NCI-H1436 treated with DMSO at 0.1 percent for 48 hours (cell line): ENCODE measurements at places on chromosomes 6 and 20.

DNA sequence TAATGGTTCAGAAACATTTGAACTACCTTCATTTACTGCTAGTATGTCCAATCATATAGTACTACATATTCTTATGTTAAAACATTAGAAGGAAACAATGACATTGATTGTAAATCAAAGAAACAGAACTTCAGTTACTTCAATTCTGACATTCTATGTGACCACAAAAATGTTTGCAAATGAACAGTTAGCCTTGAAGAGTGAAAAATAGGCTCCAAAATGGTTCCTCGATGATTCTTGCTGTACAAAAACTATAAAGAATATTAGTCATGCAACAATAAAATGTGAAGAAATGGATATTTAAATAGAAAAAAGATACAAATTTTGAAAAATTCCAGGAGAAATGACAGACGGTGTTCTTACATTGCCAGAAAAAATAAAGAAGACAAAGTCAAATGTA, 686.9 kb downstream of the BCKDHB start:
- DNase-seq: no peak

DNA sequence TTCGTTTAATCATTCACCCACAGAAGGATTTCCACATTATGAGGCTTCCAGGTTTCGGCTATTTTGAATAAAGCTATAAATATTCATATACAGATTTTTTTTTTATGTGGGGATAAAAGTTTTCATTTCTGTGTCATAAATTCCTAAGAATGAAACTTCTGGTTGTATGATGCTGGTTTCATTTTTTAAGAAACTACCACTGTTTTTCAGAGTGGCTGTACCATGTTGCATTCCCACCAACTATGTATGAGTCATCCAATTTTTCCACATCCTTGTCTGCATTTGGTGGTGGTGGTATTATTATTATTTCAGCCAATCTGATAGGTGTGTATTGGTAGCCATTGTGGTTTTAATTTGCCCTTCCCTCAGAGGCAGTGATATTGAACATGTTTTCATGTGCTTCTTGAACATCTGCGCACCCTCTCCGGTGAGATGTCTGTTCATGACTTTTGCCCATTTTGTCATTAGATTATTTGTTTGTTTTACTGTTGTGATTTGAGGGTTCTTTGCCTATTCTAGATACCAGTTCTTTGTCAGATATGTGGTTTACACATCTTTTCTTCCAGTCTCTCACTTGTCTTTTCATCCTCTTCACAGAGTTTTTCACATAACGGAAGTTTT, 75.5 kb downstream of the DOK5 start:
- DNase-seq: no peak

GRCh38 chr20:9402141-9402540, 112.2 kb upstream of the LAMP5 start:
- no peak for DNase-seq

- DNase-seq: no peak
These were observed 11.0 kb downstream of the GFRA4 start for GRCh38 chr20:3652221-3652620.

DNA sequence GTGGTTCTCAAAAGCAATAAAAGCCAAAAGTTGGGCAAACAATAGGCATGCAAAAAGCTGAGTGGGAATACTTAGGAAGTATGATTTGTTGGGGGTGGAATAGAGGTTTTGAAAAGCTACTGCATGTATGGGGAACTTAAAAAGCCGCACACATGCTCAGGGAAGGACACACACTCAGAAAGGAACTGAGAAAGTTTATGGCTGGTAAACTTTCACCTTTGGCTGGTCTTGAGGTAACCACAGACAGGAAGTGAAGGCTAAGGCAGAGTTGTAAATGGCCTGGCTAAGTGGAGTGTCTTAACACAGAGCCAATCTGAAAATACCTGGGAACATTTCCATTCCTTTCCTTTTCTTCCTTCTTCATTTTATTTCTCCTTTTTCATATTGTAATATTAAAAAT, 134.5 kb upstream of the EXOC2 start:
- no peak for DNase-seq

GRCh38 chr20:40676491-40677269, 12.4 kb downstream of the MAFB start:
- DNase-seq: no peak

DNA sequence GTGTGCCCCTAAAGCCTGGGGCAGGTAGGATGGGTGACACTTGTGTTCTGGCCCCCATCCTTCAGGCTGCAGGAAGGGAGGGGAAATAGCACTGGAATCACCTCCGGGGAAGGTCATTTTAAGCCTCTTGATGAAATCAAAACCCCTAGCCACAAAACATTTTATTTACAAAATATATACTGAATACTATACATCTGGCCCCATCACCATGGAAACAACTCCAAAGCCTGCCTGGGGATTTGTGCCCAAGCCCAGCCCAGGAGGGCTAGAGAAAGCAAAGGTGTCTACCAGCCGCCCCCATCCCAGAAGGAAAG, 2.6 kb downstream of the SMIM29 start:
- no peak for DNase-seq

DNA sequence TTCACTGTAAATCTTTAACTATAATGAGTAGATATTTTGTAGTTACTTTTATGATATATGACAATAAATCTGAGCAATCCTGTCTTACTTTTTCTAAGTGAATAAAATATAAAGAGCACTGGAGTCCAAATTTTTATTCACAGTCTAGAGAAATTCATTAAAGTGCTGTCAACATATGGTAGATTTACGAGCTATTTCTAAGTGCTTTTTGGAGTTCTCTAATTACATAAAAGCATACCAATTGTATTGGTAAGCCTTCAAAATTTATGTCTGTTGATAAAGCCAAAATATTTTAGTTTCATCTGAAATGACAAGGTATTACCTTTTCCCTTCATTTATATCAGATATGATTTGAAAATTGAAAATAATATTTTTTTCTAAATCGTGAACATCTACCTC, 75.4 kb downstream of the MAN1A1 start:
- DNase-seq: no peak
